NCI-H1417 treated with DMSO at 0.1 percent for 48 hours (cell line): ENCODE measurements at places on chromosomes 13 and 19.

DNA sequence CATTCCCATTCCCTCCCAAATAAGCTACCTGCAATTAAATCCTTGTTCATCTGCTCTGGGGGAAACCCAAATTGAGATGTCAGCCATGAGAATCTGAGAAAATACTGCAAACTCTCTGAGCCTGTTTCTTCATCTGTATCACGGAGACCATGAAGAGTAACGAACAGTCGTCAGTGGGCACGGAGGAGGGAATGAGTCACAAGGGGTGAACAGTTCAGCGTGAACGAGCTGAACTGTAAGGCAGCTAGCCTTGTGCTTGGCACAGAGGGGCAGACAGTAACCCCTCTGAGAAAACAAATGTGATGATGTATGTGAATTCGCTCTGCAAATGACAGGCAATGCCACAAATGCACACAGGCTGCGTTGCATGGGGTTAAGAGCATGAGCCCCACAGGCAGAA lies 288.7 kb downstream of the FOXO1 start:
- DNase-seq: no peak

GRCh38 chr19:6223461-6224307 lies 56.1 kb downstream of the MLLT1 start:
- no peak for DNase-seq

DNA sequence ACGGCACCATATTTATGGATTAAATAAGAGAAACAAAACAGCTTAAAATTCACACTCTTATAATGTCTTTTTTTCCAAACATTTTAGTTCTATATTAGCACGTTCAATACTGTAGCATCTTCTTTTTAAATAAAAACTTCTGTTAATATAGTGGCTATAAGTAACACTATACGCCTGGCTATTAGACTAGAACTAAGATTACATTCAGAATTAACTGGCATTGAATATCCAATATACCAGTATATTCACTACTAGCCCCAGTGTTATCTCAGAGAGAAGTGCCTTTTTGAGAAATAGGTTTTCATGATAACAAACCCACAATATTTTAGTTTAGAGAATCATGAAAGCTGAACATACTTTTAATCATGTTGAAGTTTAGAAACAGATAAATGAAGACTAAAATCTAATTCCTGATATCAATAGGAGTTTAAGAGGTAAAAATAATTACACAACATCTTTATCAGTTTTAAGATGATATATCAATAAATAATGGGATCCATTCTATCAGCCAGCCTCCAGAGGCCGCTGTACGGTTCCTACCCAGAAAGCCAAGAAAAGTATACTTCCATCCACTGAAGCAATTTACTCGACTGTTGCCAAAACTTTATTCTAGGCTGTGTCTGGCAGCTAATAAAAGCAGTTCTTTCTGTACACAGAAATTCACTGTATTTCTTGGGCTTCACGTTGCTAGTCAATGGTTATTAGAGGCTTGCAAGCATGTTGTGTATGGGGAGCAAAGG lies 1113.4 kb upstream of the MIR17HG start:
- no peak for DNase-seq

DNA sequence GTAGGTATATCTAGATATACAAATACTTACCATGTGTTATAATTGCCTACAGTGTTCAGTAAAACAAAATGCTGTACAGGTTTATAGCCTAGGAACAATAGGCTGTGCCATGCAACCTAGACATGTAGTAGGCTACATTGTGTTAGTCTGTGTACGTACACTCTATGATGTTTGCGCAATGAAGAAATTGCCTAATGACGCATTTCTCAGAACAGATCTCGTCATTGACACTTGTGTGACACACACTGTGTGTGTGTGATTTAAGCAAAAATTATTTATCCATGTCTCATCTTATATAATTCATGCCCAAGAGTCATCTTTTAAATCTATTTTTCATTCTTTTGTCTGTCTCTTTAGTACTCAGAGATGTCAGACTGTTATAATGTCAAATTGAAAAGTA lies 1888.8 kb upstream of the PCDH20 start:
- DNase-seq: no peak

- DNase-seq: no peak
Observed at GRCh38 chr13:98847780-98848179, 95.3 kb upstream of the SLC15A1 start.
